ENCODE measurements at places on chromosomes 4 and X.

DNA sequence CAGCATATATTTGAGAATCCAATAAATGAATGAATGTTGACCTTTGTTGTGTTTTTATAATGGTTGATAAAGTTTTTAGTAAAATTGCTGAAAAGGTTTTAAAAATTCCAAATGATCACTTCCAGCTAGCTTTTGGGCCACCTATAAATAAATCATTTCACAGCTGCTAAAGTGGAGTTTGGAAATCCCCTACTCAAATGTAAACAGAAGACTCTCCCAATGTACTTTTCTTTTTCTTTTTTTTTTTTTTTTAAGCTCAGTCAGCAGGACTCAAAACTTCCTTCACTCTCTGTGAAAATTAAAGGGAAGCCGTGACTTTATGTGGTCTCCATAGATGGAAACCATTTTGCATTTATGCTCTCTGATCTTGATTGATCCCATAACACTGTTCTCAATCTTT, 45.2 kb downstream of the CXCL13 start:
- no peak for DNase-seq

DNA sequence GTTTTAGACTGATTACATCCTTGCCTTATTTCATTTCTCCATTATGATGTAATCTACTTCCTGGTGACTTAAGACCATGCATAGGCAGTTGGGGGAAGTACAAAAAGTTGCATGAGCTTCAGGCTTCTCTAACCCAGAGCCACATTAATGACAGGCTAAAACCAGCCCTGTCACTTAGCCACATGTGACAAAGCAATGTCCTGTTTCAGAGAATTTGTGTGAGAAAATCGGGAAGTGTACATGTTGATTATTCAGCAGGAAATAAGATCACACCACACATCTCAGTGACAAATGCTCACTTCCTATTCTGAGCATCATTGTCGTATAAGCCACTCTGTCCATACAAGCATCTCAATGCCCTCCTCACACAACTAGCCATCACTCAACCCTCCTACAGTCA, 98.5 kb upstream of the MAGEB16 start:
- DNase-seq: no peak

DNA sequence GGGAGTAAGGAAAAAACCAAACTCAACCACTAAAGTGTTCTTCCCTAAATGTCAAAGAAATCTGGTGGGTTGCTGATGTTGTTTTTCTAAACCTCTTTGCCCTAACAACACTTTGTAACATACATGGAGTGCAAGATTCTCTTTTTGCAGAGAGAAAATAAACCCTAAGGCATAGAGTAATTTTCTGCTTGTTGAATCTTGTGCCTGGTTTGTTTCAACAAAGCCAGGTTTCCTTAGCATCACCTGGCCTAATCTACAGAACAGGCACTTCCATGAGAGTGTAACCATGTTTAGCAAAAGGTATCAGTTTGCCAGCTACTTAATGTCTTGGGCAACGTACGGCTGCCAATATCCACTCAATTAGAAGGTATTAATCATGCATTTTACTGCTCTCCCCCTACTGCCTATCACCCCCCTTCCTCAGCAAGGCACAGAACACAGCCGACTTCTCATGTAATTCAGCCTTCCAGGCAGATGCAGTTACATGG, 219.2 kb downstream of the MAML3 start:
- peak; percentile 64 for DNase-seq

DNA sequence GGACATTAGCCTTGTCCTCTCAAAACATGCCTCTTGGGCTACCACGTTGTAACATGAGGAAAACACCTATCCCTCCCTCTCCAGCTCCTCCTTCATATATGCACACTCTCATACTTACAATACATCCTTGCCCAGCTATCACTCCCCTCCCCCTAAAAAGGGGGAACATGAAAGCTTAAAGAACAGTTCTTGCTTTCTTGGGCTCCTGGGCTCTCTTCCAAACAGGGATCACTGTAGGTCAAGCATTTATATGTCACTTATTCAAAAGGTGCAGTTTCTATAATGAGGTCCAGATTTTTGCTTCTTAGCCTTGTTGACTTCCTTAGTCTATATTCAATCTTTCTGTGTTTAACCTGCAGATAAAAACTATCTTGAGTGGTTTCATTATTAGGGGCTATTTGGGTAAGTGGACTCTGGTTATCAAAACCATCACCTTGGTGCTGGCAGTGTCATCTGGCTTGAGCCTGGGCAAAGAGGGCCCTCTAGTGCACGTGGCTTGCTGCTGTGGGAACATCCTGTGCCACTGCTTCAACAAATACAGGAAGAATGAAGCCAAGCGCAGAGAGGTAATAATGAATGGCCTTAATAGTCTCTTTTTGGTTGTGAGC, 119.4 kb downstream of the AKAP4 start:
- peak; percentile 56 for DNase-seq

DNA sequence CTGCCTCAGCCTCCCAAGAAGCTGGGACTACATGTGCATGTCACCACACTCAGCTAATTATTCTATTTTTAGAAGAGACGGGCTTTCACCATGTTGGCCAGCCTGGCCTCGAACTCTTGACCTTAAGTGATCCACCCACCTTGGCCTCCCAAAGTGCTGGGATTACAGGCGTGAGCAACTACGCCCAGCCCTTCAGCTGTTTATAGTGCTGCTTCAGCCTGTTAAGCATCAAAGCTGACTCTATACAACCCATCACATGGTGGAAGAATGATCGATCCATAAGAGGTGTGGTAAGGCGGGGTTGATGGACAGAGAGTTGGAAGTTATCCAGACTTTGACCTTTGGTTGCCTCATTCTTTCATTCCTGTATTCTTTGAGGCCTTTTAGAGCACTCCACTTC, 56.2 kb upstream of the RAPGEF2 start:
- DNase-seq: no peak

DNA sequence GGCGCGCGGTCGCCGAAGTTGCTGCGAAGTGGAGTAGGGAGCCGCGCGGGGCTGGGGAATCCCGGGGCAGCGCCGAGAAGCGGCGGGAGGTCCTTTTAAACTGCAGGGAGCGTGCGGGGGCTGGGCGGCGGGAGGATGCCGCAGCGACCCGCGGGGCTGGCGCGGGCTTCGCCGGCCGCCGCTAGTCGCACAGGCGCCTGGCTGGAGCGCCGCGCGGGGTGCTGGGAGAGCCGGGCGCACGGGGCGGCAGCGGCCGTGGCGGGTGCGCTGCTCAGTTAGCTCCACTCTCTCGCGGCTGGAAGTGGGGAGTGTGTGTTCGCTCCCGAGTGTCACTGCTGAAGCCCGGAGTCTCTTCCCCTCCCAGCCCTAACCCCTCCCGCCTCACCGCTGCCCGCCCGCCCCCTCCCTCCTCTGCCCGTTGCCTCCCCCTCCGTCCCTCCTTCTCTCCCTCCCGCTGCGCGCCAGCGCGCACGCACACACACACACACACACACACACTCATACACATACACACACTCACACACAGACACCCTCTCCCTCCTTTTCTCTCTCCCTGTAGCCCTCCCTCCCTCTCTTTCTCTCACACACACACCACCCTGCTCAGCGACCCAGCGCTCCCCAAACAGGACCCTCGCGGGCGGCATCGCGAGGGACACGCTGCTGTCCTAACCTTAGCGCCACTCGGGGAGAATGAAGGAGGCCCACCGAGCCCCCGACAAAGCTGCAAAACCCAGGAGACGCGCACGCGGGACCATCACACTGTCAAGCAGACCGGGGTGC, at the start of gene NDNF:
Gene NDNF, minus strand, starts transcription at position 312 of the 780 bp plus-strand sequence. CDS start 26,698 bp downstream, outside the sequence.
- peak; percentile 49 for DNase-seq

- no peak for DNase-seq
Measured at GRCh38 chrX:10944136-10944885, 166.8 kb upstream of the HCCS start.

DNA sequence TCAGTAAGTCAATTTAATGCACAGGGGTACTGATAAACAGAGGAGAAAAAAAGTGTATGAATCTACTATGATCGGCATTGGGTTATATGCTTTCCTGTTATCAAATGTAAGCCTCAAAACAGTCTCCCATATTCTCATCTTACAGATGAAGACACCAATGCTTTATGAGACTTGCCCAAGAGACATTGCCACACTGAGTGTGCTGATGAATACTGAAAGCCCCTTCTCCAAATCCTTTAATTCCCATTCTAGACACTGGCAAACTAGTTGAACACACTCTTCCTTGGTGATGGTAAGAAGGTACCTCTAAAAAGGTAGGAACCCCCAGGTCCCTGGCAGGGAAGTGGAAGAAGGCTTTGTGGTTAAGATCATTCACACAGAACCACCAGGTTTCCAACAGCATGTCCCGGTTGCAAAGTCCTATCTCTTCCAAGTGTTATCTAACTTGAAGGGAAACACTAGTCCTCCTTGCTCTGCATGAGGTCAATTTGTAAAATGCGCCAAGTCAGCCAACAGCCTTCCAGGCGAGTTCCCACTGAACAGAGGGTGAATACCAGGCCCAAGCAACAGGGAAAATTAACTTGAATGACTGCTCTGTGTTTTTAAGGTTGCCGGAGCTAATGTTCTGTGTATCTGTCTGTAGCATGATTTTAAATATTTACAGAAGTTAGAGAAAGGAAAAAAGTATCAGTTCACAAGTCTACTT, 5.1 kb downstream of the SETD7 start:
- DNase-seq: peak; percentile 32
